ENCODE measurements at places on chromosomes 6 and 20.

DNA sequence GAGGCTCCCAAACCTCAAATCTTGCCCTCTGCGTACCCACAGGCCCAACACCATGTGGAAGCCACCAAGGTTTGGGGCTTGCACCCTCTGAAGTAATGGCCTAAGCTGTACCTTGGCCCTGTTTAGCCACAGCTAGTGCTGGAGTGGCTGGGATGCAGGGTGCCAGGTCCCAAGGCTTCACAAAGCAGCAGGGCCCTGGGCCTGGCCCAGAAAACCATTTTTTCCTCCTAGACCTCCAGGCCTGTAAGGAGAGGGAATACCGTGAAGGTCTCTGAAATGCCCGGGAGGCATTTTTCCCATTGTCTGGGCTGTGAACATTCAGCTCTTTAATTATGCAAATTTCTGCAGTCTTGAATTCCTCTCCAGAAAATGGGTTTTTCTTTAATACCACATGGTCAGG lies 223.7 kb upstream of the CCN2 start:
- no peak for DNase-seq

GRCh38 chr6:139847457-139847813 lies 473.0 kb upstream of the CITED2 start:
- no peak for DNase-seq

DNA sequence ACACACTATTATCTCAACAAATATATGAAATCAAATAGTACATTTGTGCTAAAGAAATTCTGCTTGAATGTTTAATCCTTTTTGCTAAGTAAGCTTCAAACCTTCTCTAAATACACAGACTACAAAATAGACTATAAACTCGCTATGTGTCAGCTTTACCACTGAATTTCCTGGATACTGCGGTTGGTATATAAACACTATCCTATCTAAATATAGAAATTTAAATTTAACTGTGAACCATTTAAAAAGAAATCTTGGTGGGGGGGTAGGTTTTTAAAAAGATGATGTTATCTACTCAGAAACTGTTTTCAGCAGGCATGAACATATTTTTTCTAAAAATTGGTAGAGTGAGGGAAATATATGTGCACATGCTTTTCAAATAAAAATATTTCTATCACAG lies 306.5 kb upstream of the RUNX2 start:
- DNase-seq = no peak

GRCh38 chr20:34110745-34111641 lies 1.1 kb downstream of the EIF2S2 start:
- DNase-seq = no peak

All from stimulated activated effector memory CD8-positive, alpha-beta T cell treated with anti-CD3 and anti-CD28 coated beads, Interleukin-12 subunit alpha, Interleukin-12 subunit beta, amount 100 ng/mL, for 72 hours (primary cell).